ENCODE measurements at places on chromosomes 6 and 20.

DNA sequence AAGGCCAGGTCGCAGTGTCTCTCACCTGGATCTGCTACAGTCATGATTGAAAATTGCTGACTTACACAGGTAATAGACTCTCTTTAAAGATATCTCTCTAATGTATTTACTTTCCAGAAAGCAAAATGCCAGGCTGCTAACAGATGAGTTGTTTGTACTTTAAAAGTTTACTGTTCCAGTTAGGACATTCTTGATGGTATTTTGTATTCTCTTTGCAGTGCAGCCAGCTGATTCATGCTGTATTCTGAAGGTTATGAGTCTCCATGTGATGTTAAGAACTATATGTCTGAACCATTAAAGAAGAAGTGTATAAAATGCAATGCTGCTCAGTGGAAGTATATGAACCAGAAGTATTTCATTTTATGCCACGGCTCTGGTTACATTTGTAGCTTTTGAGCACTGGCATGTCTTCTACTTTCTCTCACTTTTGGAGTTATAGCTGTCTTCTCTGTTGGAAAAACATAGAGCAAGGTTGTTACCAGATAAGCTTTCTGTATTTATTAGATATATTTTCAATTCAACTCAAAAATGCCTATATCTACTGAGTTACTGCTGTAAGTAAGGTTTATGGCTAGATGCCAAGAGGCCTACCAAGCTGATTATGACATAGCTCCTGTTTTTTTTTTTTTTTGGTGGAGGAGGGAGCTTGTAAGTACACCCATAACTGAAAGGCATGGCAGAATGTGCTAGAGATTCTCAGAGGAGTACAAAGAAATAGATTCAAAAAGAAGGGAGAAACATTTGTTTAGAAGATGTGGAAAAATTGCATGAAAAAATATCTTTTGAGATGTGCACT is 130.5 kb upstream of the MAN1A1 start:
- no peak for DNase-seq

- no peak for DNase-seq
Observed at GRCh38 chr6:107118976-107119375, 3.7 kb upstream of the BEND3 start.

- DNase-seq, result no peak
Observed at GRCh38 chr6:38215225-38215624, 395.7 kb downstream of the ZFAND3 start.

DNA sequence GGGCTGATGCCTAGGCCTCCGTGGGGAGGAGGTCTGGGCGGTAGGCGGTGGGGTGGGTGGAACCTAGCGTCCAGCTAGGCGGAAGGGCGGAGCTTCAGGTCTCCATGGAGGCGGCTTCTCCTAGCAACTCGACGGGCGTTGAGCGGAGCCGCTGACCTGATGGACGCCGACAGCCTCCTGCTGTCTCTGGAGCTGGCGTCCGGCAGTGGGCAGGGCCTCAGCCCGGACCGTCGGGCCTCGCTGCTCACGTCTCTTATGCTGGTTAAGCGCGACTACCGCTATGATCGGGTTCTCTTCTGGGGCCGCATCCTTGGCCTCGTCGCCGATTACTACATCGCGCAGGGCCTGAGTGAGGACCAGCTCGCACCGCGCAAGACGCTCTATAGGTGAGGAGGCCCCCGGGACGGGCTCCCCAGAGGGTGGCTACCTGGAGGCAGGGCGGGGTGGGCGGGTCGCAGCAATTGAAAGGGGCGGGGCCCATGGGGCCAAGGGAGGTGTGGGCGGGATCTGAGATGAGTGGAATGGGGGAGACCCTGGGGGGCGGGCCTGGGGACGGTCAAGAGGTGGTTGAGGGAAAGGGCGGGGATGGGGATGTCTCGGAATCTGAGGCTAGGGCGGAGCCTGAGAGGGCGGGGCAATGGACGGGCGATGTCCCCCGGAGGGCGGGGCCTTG is at the start of gene RSPH9:
Gene RSPH9, plus strand, starts transcription at position 97 of the 673 bp plus-strand sequence. Its CDS starts 63 bp downstream, at position 160.
- no peak for DNase-seq

- DNase-seq, result no peak
Observed at GRCh38 chr6:48098923-48099322, 12.1 kb downstream of the PTCHD4 start.

GRCh38 chr20:47032933-47033578 is 138.4 kb downstream of the EYA2 start:
- DNase-seq, result no peak

- no peak for DNase-seq
Observed at GRCh38 chr20:37387519-37388269, 41.8 kb downstream of the SRC start.

- DNase-seq, result no peak
Observed at GRCh38 chr20:52425701-52426100, 234.1 kb upstream of the ZFP64 start.

GRCh38 chr20:896501-897025 is 19.6 kb downstream of the ANGPT4 start:
- DNase-seq, result no peak

DNA sequence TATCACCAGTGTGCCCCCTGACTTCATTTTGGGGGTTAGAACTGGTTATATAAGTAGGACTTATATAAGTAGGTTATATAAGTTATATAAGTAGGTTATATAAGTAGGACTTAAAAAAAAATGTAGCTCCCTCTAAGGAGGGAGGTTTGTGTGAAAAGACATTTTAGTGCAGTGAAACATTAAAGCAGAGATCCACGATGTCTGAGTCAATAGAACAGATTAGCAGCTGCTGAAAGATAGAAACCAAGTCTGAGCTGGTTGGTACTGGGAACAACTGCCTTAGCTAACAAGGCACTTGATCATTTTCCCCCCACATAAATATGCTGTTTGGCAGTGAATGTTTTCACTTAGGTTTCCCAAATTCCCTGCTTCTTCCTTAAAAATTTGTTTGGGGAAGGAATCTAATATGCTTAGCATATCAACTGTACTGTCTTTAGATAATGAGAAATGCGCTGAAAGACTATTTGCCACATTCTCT is 2.1 kb upstream of the RPS12 start:
- no peak for DNase-seq

DNA sequence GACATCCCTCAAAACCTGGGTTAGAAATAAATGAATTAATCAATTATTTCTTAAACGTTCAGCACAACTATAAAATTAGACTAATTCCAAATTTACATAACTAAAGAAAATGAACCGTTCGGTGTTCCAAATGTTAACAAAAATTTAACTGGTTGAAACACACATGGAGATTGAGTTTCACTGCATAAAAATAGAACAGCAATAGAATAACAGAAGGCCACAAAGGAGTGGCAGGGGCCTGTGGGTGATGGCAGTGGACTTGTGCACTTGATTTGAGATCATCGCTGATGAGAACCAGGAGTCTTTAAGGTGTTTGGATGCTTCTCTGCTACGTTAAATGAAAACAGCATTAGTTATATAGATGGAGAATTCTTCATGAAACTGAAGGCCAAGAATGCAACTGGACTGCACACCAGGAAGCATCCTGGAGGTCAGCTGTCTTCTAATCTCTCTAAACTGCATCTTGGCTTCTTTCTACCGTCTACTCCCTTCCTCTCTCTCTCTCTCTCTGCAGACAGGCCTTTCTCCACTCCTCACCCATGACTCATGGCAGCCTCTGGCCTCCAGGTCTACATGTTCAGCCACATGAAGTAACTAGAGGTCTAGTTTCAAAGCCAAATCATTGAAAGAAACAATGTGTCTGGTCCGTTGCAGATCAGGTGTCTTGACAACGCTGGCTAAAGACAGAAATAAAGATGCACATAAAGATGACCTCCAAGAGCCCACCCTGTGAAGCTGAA is 111.3 kb downstream of the SIM1 start:
- DNase-seq, result no peak

- no peak for DNase-seq
Observed at GRCh38 chr6:63928613-63929012, 293.0 kb downstream of the PHF3 start.

GRCh38 chr6:16473908-16474771 is 235.8 kb downstream of the GMPR start:
- DNase-seq, result no peak

DNA sequence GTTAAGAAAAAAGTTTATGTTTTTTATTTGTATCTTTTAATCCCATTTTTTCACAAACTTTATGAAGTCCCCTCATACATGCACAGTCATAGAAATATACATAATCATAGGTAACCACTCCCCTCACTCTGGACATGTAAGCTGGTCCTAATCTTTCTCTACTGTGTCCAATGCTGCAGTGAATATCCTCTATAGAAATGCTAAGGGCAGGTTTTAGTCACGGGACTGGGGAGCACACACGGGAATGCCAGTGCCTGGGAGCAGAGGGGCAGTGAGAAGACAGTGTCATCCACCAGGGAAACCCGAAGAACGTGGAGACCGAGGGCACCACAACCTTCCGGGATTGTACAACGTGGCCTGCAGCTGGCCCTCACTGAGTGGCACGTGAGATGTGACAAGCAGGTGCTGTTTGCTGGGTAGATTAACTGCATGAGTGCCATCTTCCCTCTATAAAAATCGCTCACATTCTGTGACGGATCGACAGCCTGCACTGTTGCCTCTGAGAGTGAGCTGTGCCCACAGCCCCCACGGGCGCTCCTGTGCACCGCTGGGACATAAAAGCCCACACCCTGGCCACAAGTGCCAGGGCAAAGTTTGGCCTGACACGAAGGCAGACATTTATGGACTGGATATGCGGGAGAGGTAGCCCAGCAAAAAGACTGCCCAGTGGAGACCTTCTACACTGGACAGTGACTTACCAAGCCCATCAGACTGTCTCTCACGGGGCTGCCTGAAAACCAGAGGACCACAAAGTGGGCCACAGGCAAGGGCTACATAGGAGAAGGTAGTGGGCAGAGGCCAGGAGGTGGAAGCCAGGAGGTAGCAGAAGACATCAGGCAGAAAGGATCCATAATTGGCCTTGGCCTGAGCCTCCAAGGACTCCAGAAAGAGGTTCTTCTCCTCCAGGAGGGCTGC is 63.2 kb downstream of the FGD2 start:
- DNase-seq, result no peak

DNA sequence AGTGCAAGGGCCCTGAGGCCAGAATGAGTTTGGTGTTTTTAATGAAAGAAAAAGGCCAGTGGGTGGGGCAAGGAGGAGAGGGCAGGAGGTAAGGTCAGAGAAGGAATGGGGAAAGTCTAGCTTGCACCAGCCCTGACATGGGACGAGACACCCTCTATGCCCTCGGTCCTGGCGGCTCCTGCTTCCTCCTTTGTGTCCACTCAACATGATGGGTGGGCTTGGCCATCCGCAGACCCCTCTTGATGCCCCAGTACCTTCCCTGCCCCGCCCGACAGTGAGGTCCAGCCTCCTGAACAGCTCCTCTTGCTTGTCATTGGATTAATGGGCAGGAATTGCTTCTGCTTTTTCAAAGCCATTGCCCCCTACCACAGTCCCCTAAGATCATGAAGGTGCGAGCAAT is 33.6 kb upstream of the ANGPT4 start:
- DNase-seq, result no peak

DNA sequence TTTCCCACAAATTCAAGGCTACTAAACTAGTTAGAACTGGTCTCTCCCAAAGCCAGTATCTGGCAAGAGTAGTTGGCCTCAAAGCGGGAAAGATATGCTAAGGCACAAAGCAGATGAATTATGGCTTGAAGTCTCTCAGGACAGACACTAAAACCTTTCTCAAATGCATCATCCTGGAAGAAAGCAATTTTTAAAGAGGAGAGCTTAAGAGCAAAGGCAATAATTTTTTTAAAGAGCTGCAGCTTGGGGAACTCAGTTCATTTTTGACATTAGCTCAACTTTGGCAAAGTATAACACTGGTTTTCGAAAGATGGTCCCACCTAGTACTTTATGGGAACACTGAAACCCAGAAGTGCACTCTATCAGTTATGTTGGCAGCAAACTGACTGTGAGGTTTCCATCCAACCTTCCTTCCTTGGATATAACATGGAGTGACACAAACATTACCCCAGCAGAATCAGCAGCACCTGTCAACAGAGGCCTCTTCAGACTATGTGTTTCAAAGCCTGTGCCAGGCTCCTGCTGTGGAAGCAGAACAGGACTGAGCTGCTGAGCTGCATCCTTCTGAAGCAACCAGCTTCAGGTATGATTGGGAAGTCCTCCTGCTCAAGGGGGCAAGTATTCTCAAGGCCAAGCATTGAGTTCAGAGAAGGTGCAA is 852.3 kb upstream of the HS3ST5 start:
- DNase-seq, result no peak

DNA sequence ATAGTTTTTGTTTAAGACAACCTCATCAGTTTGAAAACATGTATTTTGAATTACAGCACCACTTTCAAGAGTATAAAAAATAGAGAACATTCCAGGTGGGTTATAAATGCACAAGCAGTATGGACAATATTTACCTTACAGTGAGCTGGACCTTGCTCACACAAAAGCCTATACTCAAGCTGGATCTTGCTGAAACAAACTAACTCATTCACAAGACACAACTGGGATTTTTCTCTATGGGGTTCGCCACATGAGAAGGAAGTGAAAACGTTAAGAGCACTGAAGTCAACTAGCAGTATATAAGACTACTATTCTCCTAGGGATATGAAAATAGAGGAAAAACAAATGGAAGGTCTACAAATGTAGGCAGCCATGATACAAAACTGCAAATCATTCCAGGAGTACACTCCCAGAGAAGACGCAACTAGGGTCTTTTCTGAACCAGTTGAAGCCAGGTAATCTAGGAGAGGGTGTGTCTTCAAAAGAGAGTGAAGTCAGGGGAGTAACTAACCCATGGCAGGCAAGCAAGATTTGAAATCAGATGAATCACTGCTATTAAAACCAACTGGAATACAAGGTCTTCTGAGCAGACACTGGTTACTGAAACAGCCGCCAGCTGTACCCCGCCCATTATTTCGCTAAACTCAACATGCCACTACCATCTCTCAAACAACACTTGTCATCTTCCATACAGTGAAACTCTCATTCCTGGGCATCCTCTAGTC is 26.5 kb downstream of the STAU1 start:
- DNase-seq, result no peak

- DNase-seq, result no peak
Observed at GRCh38 chr6:4858194-4859015, 82.2 kb downstream of the CDYL start.

GRCh38 chr20:48983423-48984400 is 62.2 kb downstream of the ARFGEF2 start:
- DNase-seq, result no peak

GRCh38 chr6:20286968-20287565 is 74.8 kb upstream of the MBOAT1 start:
- DNase-seq, result no peak

GRCh38 chr6:53547166-53547810 is 2.4 kb upstream of the GCLC start:
- DNase-seq, result no peak

DNA sequence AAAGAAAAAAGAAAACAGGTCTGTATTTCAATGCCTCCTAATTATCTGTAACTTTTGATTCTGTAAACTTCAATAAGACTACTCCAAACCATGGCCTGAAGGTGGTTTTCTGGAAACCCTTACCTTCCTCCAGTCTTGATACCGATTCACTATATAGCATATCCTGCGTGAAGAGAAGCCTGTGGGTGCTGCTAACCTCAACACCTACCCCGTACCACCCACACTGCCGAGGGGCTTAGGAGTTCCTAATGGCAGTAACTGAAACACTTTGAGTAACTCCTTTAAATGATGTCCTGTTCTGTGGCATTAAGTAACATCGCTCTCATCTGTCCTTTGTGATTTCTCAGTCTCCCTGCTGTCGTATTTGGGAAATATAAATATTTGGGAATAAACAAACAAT is 104.5 kb upstream of the CARMIL1 start:
- no peak for DNase-seq
